ENCODE measurements at places on chromosomes 3 and 15.

DNA sequence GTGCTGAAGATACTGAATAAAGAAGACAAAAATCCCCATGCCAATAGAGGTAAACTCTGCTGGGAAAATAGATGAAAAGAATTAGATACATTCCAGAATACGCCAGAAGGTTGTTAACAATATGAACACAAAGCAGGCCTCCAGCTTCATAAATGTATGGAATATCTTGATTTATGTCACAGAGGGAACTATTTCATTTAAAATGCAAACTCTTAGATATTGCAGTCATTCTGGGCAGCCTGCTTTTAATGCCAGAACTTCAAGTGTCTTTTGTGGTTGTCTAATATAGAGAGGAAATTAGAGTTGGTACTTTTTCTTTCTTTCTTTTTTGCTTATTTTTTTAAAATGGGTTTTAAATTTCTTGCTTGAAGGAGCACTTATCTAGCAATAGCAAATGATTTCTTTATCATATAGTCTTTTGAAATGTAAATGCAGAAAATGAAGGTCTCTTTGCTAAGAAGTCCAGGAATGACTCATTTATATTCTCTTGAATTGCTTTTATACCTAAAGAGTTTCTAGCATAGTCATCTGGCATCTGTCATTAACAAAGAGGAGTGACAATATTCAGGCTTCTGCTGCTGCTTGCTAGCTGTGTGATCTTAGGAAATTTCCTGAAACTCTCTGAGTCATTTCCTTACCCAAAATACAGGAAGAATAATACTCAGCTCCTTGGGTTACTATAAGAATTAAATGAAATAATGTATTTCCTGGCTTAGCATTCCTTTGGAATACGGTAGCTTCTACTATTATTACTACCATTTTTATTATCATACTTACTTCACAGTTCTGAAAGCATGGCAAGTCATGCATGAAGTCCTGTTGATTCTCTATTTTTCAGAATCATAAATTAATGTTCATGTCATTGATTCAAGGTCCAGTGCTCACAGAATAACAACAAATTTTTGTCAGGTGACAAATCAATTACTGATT lies 527.6 kb downstream of the DIPK2A start:
- DNase-seq, result no peak

DNA sequence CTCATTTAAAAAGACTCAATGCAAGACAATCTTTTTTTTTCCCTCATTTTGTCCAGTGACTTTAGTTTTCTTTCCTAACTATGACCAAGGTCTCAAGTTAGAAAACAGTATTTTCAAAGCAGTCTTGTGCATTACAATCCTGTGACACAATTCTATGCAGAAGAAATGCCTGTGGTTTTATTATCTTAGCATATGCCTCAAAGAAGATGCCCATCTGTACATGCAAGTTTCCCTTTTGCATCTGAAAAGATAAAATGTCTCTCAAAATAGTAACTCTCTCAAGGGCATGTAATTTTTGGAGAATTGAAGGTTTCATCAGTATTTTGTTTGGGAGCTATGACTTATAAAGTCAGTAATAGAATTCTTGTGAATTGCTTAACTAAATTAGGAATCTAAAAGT lies 292.0 kb upstream of the SUCLG2 start:
- DNase-seq, result no peak

DNA sequence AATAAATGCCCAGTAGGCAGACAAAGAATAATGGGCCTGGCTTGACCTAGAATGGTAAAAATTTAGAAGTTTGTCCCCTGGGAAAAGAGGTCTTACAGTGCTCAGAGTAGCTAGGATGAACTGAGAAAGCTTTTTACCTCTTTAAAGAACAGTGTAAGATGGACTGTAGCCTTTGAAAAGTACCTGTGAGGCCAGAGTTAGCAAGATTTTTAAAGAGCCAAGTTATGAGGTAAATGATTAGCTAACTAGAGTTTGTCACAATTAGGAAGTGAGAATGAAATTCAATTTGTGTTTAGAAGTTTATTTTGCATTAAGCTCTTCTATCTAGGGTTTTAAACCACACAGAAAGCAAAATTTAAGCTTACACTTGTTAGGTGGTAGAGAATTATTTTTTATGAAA lies 480.9 kb downstream of the ZIC1 start:
- DNase-seq, result no peak

- no peak for DNase-seq
These were observed 260.1 kb upstream of the CTNNB1 start for GRCh38 chr3:40939030-40939740.

- no peak for DNase-seq
These were observed 41.3 kb downstream of the NMNAT3 start for GRCh38 chr3:139636511-139636910.

DNA sequence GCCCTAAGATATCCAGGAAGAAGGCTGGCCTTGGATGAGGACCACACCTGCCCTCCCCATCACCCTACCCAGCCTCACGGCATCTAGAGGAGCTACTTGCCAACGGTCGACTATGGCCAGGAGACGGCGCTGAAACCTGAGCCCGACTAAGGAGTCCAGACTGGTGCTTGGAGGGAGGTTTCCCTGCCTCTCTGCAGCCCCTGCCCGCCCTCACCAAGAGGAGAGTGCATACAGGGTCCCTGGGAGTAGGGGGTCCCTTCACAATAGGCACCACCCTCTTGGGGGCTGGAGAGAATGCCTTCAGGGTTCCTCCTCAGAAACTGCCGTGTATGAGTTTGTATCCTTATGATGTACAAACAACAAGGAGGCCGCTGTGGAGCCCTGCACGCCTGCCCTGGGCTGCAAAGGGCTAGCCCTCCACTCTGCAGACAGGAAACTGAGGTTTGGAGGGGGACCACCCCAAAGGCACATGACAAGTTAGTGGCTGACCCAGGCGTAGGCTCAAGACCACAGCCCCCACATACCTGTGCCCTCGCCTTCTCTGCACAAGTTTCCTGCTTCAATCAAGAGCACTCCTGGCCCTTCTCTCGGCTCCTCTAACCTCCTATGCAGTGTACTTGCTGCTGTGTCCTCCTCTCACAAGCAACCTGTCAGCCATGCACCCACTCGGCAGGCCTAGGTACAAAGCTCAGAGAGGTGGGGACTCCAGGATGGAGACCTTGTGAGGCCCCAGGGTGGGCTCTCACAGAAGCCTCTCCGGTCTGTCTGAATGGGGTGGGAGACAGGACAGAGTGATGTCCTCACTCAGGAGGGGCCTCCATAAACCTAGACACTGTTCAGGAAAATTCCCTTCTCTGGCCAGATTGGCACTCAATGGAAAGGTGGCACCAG lies 7.4 kb downstream of the KLF15 start:
- no peak for DNase-seq

DNA sequence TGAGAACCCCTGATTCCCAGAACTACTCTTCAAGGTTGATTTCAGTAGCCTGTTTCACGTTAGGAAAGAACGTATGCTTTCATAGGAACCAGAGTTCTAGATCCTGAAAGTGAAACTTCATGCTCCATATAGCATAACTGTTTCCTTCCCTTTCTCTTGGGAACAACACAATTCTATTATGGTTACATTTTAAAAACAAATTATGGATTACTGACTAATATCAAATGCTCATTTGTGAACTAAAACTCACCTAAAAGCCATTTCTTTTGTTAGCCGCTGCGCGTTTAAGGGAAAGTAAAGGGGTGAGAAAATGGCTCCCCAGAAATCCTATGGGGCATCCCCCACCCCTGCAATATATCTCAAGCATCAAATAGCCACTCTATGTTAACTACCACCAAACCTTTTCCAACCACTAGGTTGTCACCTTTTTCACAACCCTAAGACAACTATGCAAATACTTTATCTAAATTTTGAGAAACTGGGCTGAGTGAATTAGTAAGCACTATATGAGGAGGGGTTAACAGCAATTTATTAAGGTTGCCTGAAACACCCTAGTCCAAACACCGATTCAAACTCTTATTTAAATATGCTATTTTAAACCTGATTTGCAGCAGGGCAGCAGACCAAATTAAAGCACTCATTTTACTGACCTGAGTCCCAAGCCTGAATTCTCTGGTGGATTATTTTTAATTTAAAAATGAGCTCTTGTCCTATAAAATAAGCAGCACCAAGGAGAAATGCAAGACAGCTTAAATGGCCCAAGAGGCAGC lies 2.4 kb downstream of the SIAH2 start:
- no peak for DNase-seq

DNA sequence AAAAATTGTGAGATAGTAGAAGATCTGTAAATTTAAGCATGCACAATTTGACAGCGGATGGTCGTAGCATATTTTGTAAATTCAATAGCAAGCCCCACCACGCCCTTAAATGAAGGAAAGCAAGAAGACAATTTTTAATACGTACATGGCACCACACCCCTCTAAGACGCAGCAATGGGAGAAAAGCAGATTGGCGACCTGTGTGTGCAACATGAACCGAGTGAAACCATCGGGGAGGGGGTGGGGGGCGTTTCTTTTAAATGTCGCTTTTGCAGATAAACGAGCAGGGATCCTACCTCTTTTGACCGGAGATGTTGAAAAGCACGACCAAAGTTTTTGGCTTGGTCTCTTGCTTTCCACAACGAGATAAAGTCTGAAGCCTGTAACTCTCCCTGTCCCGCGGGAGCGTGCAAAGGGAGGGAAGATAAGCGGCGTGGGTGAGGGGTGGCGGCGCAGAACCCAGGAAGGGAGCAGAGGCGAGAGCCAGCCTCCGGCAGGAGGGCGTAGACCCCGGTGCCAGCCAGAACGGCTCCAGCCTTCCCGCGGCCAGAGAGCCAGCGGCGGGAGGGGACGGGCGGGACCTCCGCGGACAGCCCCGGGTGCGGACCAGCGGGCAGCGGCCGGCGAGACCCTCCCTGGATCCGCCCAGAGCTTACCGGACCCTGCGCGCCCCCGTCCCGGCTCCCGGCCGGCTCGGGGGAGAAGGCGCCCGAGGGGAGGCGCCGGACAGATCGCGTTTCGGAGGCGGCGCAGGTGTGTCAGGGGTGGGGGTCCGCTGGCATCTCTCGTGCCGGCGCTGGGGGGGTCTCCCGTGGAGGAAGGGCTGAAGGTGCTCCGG lies at the start of gene CHL1:
Gene CHL1, plus strand, starts transcription at position 453 of the 838 bp plus-strand sequence. CDS start 123,014 bp downstream, outside the sequence.
- peak; percentile 56 for DNase-seq

DNA sequence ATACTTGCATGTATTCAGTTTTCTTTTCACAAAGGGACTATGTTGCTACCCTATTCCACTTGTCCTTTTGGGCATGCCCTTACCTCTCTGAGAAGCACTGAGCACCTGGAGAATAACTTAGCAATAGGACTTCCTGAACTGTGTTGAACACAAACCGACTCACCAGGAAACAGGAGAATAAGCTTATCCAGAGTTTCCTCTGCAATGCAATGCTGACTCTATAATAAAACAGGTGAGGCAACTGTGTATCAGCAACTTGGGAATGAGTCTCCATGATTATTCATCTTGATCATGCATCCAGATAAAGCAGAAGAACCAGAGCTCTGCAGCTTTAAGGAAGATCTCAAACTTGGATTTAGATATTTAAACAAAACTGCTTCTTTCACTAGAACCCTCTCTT lies 806.5 kb downstream of the IGSF11 start:
- no peak for DNase-seq

GRCh38 chr3:15277861-15278500 lies 54.4 kb downstream of the SH3BP5 start:
- no peak for DNase-seq

GRCh38 chr15:40279437-40280141 lies 3.3 kb downstream of the ANKRD63 start:
- peak; percentile 90 for DNase-seq

- no peak for DNase-seq
These were observed 43.1 kb downstream of the RBPMS2 start for GRCh38 chr15:64732156-64732860.

DNA sequence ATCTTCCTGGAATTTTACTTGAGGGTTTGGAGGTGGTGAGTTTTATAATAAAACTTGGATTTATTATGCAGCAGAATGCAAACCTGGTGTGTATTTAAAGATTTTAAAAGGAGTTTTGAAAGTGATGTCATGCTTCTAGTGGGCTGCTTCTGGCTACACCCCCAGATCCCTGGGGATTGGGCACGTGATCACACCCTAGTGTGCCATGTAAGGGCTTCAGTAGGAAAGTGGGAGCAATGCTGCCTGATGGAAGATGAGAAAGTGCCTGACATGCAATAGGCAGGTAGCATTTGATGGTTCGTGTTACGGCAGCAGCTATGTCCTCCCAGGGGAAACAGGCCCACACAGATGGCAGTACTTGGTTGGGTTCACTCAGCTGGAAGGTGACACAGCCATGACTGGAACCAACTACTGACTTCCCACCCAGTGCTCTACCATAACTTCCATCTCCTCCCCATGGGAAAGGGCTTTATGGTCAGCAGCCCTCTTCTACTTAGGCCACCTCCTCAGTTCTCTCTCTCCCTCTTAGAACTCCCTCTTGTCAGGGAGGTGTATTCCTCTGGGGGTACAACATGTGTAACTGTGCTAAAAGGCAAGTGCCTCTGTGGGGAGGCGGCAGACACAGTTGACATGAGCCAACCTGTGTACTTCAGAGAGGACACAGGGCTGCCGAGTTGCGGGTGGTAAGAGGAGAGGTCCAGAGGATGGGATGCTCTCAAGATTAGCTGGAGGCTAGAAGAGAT lies 5.6 kb downstream of the ITPKA start:
- no peak for DNase-seq

GRCh38 chr15:36814708-36815107 lies 235.3 kb downstream of the CDIN1 start:
- no peak for DNase-seq

DNA sequence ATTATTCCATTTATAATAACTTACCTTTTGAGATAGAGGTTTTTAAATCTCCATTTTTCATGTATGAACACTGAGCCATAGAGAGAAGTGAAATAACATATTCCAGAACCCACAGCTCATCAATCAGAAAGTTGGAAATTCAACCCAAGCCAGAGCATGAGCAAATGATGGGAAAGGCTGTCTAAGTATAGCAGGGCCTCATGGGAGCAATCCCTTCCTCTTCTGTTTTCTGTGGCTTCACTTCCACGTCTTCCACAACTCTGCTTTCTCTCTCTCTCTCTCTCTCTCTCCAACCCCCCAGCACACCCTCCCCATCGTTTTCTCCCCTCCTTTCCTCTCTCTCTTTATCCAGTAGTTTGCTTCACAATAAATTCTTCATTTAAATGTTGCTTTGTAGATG lies 14.8 kb upstream of the IL1RAP start:
- no peak for DNase-seq

DNA sequence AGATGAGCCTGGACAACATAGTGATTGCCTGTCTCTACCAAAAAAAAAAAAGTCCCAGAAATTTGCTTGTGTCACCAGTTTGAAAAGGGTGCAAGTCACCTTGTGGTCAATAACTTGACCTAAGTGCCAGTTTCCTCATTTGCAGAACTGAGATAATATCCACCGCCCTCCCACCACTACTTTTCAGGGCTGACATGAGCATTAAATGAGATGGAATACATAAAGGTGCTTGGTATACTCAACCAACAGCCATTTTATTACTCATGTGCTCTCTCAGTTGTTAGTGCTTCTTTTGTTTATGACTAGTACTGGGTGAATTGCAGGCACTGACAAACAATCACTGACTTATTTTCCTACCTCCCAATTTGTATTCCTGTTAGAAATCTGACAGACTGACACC lies 340.5 kb upstream of the SATB1 start:
- no peak for DNase-seq

All from H9 (cell line).